ENCODE measurements at places on chromosomes 5 and 9.
A peak's percentile ranks its signal among the peaks of the same experiment; 100 is the strongest.

DNA sequence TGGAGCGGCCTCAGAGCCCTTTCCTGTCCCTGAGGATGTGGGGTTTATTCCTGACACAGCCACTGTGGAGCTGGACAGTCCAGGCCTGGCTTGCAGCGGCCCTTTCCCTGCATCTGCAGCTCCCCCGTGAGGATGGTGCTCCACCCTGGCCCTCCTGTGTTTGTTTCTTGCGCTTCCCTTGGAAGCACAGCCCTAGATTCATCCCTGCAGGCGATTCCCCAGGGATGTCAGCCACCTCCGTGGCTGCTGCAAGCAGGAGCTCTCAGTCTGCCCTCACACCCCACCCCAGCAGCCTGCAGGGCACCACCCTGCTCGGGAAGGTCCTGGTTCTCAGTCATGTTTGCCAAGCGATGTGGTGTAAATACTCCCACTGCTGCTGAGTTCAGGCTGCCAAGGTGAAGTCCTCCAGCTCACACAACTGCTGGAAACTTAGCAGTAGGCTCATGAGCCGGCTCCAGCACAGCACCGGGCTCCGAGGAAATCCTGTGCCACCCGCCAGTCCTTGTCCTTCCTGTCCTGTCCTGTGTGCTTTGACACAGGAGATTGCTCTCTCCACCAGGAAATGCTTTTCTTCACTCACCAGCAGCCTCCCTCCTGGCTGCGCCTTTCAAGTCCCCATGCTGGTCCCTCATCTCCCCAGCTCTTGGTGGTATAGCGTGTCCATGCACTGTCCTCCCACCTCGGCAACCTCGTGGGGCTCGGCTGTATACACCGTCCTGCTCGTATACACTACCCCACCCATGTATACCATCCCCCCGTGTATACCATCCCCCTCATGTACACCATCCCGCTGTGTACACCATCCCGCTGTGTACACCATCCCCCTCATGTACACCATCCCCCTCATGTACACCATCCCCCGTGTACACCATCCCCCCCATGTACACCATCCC, 16.2 kb downstream of the ROPN1L start:
- DNase-seq, result peak; percentile 27

DNA sequence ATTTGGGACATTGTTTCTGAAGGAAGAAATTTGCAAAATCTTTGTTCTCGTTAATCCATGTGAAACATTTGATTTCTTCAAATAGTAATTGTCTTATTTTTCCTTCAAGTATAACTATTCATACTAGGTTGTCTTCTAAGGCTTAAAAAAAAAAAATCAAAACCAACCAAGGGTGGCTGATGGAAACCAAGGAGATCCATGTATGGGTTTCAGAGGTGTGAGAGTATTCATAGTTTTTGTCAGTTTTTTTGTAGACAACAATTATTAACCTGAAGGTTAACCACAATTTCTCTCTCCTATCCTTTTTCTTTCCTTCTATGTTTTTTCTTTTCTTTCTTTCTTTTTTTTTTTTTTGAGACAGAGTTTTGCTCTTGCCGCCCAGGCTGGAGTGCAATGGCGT, 35.4 kb downstream of the KDM4C start:
- DNase-seq, result no peak

DNA sequence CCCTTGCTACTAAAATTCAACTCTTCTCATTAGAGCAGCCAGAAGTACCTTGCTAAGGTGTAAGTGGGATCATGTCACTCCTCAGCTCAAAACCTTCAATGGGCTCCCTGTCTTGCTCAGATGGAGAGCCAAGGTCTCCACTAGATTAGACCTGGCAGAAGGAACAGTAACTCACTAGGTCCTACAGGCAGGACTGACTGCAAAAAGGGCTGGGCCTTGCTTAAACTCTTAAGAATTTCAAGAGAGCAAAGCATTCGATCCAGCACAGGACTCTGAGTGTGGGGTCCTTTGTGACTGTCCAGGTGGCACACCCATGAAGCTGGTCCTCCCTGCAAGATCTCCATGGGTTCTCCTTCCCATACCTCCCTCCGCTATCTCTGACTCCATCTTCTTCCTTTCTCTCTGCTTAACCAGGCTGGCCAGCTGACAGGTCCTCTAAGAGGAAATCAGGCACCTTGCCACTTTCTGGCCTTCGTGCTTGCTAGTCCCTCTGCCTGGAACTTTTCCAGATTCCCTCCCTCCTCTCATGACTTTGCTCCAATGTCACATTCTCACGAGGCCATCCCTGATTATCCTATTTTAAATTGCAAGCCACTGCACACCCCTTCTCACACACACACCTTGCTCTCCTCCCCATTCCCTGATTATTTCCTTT, 70.2 kb downstream of the BASP1 start:
- DNase-seq, result no peak

- no peak for DNase-seq
Observed at GRCh38 chr9:37097294-37097693, 23.1 kb upstream of the ZCCHC7 start.

GRCh38 chr5:849651-850301, 1.0 kb downstream of the ZDHHC11 start:
- peak; percentile 48 for DNase-seq

GRCh38 chr5:130715541-130715940, 449.5 kb downstream of the HINT1 start:
- no peak for DNase-seq

- DNase-seq, result no peak
Observed at GRCh38 chr5:4197151-4197550, 601.5 kb downstream of the IRX1 start.

Data from HuH-7.5 (cell line).